ENCODE measurements at places on chromosomes 5 and 9.

- no peak for DNase-seq
These were observed at the start of gene SPINK1 for GRCh38 chr5:147831465-147831864. Gene SPINK1 (minus strand): TSS chr5:147831671. CDS start chr5:147831577, 94 bp downstream.

DNA sequence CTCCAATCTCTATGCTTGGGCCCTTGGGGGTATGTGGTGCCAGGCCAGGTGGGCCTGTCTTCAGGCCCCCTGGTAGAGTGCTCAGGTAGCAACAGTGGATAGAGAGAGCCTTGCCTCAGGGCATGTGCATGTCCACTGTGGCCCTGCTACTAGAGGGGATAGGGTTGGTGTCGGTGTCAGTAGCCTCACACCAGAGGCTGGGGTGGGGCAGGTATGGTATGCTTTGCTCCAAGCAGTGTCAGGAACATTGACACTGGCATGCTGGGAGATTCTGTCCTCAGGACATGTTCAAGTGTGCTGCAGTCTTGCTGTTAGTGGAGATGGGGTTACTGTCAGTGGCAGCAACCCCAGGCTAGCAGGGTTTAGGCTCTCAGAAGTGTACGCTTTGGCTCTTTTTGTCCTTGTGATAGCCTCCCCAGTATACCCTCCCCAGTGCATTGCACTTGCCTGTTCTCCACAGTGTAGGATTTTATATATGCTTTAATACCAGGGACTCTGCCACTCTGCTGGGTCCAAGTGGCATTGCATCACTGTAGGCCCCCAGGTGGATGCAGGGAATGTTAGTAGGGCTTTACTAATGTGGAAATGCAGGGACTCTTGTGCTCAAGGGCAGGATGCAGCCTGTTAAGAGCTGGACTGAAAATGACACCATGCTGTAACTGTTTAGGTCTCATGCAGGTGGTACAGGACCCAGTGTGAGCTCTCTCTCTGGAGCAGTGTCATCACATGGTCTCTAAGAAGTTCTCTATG is 21.6 kb downstream of the RIC1 start:
- no peak for DNase-seq

DNA sequence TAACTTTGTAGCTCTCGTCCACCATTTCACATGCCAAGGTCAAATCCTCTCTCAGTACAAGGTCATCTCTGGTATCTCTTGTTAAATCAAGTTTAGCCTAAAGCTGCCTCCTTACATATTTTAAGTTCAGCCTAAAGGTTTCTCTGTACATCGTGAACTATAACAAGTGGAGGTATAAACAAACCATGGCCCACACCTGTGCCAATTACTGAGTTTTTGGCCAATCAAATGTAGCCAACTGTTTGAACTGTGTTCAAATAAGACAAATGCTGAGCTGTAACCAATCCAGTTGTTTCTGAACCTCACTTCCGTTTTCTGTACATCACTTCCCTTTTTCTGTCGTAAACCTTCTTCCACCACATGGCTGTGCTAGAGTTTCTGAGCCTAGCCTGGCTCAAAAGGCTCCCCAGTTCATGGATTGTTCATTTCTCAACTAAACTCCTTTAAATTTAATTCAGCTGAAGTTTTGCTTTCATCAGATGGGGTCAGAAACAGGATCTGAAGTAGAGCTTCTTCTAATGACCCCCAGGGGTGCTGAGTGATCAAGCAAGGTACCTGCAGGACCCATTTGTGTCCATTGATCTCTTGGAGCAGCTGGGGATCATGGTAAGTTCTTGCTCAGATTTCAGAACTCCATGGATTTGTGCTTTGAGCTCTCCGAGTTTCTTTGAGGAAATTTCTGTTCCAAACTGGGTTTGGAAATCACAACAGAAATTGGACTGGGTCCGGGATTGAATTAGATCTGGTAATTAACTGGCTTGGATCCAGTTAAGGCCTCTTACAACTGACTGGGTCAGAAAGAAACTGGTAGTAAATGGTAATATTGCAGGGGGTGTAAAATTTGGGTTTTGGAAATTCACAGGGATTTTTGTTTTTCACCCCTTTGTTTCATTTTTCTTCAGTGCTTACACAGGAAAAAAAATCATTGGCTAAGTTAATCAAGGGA is 11.0 kb upstream of the NANS start:
- DNase-seq, result no peak

DNA sequence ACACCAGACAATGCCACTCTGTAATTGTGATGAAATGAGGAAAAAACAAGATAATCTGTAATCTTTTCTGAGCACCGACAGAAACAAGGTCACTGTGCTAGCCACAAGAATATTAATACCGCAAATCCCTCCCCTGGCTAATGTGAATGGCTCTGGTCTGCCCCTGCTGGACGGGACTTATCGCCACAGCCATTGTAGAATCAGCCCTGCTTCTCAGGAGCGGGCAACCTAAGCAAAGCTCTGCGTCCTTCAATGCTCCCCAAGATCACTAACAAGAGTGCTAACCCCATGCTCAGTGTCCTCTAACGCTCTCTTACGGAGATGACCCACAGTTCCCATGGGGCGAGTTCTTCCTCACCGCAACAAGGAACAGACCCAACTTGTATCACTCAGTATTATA is 42.7 kb downstream of the OR2V1 start:
- no peak for DNase-seq

Measured in HFFc6 (cell line).